ENCODE measurements at places on chromosomes 6 and 20.

- no peak for DNase-seq
These were observed 76.9 kb downstream of the SLC23A2 start for GRCh38 chr20:4924446-4924845.

DNA sequence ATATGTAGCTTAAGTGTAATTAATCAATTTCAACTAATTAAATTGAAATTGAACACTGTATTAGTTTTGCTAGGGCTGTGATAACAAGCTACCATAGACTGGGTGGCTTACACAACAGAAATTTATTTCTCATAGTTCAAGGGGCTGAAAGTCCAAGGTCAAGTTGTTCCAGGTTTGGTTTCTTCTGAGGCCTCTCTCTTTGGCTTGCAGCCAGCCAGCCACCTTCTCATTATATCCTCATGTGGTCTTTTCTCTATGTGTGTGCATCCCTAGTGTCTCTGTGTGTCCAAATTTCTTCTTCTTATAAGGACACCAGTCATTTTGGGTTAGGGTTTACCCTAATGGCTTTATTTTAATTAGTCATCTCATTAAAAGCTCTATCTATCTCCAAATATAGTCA is 611.7 kb downstream of the UTRN start:
- DNase-seq, result no peak

DNA sequence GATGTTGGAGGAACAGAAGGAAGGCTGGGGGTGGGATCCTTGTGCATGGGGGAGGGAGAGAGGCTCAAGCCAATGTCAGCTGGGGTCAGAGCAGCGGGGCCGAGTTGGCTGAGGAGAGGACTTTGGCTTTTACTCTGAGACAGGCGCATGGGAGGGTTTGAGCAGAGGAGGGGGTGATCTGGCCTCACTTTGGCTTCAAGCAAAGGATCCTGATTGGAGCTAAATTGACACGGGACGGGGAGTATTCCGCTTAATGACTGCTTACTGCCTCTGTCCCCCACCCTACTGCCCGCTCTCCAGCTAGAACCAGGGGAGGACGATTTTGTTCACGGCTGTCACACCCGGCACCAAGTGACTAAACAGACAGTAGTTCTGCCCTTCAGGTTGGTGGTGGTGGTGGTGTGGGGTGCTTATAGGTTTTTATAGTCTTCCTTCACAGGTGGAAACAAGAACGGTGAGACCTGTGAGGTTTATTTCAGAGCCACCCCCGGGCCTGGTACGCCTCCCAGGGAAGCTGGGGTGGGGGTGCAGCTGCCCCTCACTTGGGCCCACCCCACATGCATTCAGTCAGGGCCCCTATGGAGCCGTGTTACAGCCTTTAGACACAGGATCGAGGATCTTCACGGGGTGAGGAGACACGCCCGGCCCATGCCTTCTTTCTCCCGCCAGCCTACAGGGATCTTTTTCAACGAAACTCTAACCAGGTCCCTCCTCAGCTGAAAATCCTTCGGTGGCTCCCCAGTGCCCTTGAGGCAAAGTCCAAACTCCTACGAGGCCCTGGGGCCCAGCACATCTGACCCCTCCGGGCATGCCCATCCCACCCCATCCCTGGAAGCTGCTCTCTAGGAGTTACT is 1.3 kb upstream of the SNAI1 start:
- DNase-seq, result no peak

DNA sequence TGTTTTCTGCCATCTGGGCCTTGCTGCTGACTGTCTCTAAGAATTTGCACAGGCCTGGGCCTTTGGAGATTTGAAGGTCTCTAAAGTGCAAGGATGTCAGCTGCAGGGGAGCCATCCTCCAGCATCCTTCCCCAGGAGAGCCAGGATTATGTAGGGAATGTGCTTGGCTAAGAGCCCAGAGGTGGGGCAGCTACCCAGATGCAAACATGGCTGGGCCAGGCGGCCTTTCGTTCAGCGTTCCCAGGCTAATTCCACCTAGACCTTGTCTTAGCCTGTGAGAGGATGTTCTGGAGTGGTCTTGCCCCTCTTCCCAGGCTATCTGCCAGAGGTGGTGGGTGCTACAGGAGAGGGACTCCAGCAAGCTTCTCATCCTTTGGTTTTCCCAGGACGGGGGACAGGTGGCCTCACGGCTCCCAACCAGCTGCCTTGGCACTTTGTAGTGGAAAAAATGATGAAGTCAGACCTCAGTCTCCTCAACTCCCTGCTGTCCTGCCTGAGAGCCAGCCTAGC is 7.7 kb upstream of the PTGIS start:
- DNase-seq, result no peak

DNA sequence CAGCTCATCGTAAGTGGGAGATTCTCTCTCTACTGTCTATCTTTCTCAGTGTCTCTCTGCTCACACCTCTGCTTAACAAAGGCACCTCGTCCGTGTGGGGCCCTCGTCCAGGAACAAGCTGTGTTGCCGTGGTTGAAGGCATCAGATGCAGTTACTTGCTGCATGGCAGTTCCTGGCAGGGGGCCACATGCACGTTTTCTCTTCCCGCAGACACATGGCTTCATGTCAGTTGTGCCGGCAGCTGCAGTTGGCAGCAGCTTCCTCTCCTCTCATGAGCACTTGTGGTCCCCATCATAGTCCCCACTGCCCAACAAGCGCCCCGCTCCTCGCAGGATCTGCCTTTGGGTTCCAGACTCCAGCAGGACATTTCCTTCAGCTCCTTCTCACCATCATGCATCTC is 7.1 kb upstream of the AFDN start:
- DNase-seq, result no peak

- no peak for DNase-seq
These were observed 4.6 kb downstream of the JARID2 start for GRCh38 chr6:15250187-15251168.

DNA sequence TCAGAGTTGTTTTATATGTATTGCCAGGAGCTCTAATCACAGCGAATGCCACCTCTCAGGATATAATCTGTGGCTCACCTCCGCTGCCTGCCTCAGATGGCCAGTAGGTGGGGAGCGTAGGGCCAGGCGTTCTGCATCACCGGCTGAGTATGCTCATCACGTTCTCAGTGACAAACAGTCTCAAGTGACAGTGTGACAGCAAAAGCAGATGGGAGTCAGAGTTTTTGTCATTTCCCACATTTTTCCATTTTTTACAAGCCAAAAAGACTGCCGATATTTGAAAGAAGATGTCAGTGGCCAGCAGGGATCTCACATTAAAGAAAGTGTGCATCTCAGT is 208.7 kb downstream of the ALDH8A1 start:
- no peak for DNase-seq

DNA sequence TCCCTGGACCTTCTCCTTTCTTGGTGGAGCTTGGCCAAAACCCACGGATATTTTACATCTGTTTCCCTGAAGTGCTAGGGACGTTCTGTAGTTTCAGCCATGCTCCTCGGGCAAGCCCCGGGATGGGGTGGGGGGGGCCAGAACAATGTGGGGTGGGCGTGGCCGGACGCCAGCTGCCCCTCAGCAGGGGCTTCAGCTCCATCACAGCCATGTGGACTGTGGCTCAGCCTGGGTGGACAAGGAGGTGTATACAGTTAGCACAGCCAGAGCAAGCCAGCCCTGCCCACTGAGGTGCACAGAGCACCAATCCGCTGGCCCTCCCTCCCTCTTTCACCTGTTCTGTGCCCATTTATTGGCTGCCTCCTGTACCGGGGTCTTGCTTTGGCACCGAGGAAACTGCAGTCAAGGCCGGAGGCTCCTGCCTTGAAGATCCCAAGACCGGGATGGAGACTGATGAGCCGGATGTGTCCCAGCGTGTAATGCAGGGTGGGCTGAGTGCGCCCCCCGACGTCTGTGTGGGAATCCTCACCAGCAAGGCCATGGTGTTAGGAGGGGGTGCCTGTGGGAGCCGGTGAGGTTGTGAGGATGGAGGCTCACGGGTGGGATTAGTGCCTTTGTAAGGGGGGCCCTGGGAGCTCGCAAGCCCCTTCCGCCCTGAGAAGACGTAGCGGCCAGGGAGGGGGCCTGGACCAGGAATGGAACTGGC is 28.0 kb downstream of the FRMD1 start:
- peak; percentile 56 for DNase-seq

GRCh38 chr6:169345146-169345545 is 91.5 kb upstream of the THBS2 start:
- DNase-seq, result peak; percentile 46

GRCh38 chr6:168658059-168658458 is 217.1 kb downstream of the SMOC2 start:
- DNase-seq, result no peak

DNA sequence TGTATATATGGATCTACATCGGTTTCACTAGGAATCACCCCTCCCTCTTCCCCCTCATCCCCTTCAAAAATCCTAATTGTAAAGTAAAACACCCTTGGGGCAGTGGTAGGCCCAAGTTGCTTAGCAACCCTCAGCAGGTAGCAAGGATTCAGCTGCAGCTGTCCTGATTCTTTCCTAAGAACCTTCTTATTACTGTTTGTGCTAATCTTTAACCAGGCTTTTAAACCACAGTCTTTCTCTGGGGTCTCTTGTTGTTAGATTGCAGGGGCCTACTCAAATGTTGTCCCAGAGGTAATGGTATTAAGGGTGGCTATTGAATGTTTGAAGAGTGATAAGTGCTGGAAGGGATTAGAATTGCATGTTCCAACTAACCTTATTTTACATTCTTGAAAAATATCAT is 46.4 kb downstream of the PRL start:
- DNase-seq, result no peak

- no peak for DNase-seq
These were observed 39.7 kb downstream of the XRN2 start for GRCh38 chr20:21342656-21343345.

DNA sequence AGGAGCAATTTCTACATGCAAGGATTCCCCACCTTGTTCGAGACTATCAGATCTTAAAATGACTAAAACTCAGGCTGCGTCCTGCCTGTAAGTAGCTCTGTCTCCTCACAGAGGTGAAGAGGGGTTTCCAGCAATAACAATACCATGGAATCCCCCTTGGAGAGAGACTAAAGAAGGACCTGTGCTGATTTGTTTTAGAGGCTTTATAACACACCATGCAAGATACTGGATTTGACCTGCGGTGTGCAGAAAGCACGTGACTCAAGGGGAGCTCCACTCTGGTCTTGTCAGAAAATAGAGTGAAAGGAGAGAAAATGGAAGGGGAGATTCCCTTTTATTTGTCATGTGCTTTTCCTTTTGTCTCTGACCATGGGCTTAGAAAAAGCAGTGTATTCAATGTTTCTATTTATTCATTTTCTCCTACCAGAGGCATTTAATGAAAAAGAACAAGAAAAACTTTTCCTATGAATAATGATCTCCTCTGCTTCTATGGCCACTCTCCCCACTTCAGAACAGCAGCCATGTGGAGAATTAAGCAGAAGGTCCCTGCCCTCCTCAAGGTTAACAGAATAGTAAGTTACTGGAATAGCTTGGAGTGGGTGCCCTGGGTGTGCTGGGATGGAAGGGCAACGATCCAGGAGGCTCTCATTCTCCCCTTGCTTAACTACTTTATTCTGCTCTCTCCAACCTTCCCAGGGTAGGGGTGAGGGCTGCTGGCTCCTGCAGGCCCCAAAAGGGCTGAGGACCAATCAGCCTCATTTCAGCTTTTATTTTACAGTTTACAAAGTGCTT is 19.2 kb upstream of the MRPS10 start:
- DNase-seq, result no peak

- DNase-seq, result no peak
These were observed 65.8 kb downstream of the MAP3K4 start for GRCh38 chr6:161057103-161058091.

DNA sequence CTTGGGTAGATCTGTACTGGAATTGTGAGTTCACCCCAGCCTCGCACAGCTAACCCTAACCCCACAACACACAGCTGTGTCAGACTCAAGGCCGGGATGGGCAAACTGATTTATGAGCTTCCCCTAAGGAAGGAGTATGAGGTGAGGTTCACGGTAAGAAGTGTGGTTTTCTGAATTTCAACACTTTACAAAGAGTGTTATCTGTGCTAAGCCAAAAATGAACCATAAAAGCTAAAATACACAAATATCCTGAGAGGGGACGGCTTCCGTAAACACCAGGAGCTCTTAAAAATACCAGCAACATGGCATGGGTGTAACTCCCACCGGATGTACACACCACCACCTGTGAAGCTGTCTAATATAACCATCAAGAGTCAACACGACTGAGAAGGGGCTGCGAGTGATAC is 101.2 kb downstream of the ATP9A start:
- no peak for DNase-seq

GRCh38 chr6:22306741-22307466 is 10.1 kb upstream of the PRL start:
- no peak for DNase-seq

DNA sequence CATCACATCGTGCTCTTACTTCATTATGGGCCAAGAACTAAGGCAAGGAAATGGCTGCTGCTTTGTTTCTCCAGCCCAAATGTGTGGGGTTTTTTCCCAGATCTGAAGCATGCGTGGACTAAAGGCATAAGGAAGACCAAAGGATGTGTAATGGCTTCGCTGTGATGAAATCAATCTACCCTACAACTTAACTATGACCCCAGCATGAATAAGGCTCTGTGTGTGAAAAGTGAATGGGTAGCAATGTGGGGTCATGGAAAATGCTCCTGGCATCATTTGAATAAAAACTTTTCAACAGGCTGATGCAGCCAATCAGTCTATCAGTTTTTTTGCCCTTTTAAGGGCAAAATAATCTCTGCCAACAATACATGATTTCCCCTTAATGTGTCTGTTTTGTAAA is 50.3 kb upstream of the ISM1 start:
- DNase-seq, result no peak

DNA sequence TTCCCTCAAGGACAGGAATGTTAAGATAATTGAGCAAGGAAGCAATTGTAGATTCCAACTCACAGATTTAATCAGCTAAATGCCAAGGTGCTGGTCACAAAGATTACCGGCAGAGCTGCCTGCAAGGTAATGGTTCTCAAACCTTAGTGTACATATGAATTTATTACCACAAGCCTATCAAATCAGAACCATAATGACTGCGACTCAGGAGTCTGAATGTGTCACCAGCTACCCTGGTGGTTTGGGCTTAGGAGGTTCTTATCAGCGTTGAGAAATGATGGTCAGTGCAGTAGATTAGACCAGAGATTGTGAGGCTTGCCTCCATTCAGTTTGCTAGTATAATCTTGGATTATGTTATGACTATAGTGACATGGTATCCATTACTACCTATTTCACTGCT is 78.9 kb downstream of the MTFR2 start:
- no peak for DNase-seq

Data from cardiac muscle cell (in vitro differentiated cells and primary cell).